ENCODE measurements at places on chromosomes 12 and 14.

DNA sequence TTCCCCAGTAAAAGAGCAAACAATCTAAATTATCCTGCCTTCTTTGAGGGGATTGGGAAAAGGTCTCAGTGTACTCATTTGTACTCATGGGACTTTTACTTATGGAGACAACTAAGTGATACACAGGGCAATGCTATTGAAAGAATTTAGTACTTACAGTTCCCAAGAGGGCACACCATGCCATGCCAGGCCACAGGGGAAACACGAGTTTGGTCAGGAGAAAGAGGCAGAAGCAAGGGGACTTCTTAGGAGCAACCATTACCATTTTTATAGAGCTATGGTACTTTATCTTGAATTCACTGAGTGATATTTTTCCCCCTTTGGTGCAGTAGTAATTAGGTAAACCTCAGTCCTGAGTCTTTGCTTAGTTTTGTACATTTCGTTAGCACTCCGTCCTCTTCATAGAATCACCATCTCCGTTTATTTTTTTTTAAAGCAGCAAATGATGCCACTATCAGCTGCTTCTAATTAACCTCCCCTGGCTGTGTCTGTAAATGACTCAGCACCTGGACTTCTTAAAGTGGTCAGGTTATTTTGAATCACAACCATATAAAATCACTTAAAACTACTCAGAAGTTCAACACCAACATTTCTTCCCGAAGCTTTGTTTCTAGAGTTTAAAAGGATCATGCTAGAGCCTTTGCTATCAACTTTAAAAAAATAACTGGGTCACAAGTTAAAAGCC, 5.9 kb upstream of the WASHC3 start:
- no peak for DNase-seq

GRCh38 chr14:38735005-38735404, 368.0 kb downstream of the SEC23A start:
- DNase-seq = no peak

GRCh38 chr12:31105668-31106067, 32.0 kb downstream of the DDX11 start:
- no peak for DNase-seq

- no peak for DNase-seq
Observed at GRCh38 chr12:123064366-123064765, 83.9 kb downstream of the ARL6IP4 start.

GRCh38 chr14:68794851-68795596, 2.2 kb upstream of the ZFP36L1 start:
- DNase-seq = no peak

GRCh38 chr12:118922405-118922804, 58.9 kb upstream of the SRRM4 start:
- no peak for DNase-seq

DNA sequence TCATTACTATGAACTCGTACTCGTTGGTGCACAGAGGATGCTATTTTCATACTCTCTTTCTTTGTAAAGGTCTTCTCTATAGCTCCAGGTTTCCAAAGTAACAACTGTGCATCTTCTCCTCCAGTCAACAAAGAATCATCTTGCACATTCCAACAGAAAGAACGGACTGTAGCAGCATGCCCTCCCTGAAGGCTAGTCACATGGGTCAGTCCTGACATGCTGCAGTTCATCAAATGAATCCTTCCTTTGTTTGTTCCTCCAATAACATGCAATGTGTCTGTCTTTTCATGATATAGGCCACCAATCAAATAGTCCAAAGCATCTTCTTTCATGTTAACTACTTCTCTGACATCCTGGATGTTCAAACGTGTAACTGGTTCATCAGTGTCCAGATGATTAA, 42.9 kb downstream of the WDR89 start:
- no peak for DNase-seq
